Endothelial cell of umbilical vein (primary cell): ENCODE measurements at places on chromosomes 6 and 20. TPM values are rescaled to one million over a fixed set of nuclear protein-coding genes. Genes with fewer than 3 reads are reported as not detected.

DNA sequence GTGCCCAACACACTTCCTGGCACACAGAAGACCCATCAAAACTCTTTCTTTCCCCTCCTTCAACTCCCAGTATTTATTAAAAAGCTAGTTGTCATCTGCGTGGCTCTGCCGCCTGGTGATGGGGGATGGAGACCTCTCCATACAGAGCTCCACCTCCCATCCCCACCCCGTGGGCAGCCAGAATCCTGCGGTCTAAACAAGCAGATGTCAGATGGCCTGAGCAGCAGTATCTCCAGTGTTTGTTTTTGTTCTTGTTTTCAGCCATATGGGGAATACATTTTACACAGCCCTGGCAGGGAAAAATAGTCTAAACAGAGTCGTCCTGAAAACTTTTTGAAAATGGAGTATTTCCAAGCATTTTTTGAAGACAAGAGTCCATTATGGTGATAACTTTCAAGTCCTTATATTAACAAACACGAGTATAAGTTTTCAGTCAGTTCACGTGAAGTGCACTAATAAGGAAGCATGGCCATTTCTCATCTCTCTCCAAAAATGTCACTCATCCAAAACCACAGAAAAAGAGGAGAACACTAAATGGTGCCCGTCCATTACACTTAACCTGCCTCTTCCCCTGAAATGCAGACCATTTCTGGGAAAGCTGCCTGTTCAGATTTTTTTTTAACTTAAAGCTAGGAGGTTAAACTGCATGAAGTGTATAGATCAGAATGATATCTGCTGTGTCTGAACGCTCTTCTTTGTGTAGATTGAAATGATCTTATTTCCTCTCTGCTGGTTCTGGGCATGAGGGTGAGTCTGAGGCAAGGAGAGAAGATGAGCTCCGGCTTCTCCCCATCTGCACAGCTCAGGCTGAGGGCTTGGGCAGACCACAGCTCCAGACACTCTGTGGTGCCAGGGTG is 91.0 kb downstream of the TCP11 start:
- no peak overlapping the region for H3K4me3 ChIP-seq
- H3K27ac ChIP-seq = no peak overlapping the region
- H3K4me1 ChIP-seq = peaks cover 36% of the 10 kb centered on the region
- peaks cover 10% of the 10 kb centered on the region for H3K36me3 ChIP-seq
- H3K27me3 ChIP-seq = no peaks in the 10 kb centered on the region
- DNase-seq = no peak

- H3K4me3 ChIP-seq = no peak overlapping the region
- no peaks in the 10 kb centered on the region for H3K27me3 ChIP-seq
- no peaks in the 10 kb centered on the region for H3K4me1 ChIP-seq
- no peaks in the 10 kb centered on the region for H3K36me3 ChIP-seq
- no peak for DNase-seq
Observed at GRCh38 chr6:163098827-163099479, 315.6 kb upstream of the QKI start.

- H3K27ac ChIP-seq = no peak overlapping the region
- H3K4me1 ChIP-seq = no peaks in the 10 kb centered on the region
- H3K27me3 ChIP-seq = no peaks in the 10 kb centered on the region
- H3K4me3 ChIP-seq = no peak overlapping the region
Observed at GRCh38 chr20:9808166-9808565, 30.7 kb downstream of the PAK5 start.

Gene LMBRD1
- 14.6 and 16.2 TPM in 2 replicates for total RNA-seq

DNA sequence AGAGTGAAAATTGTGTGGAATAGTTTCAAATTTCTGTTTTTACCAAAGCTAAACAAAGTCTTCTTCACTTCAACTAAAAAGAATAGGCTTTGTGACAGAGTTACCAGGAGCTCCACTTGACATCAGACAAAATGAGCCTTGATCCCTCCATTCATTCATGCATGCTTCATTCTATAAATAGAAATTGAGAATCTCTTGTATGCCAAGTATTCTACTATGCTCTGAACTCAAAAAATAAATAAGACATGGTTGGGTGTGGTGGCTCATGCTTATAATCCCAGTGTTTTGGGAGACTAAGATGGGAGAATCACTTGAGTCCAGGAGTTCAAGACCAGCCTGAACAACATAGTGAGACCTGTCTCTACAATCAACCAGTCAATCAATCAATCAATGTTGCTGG is 236.6 kb upstream of the FAM83B start:
- H3K27me3 ChIP-seq = no peaks in the 10 kb centered on the region
- no peaks in the 10 kb centered on the region for H3K4me1 ChIP-seq
- H3K27ac ChIP-seq = no peak overlapping the region
- H3K36me3 ChIP-seq = no peaks in the 10 kb centered on the region
- no peak overlapping the region for H3K4me3 ChIP-seq

DNA sequence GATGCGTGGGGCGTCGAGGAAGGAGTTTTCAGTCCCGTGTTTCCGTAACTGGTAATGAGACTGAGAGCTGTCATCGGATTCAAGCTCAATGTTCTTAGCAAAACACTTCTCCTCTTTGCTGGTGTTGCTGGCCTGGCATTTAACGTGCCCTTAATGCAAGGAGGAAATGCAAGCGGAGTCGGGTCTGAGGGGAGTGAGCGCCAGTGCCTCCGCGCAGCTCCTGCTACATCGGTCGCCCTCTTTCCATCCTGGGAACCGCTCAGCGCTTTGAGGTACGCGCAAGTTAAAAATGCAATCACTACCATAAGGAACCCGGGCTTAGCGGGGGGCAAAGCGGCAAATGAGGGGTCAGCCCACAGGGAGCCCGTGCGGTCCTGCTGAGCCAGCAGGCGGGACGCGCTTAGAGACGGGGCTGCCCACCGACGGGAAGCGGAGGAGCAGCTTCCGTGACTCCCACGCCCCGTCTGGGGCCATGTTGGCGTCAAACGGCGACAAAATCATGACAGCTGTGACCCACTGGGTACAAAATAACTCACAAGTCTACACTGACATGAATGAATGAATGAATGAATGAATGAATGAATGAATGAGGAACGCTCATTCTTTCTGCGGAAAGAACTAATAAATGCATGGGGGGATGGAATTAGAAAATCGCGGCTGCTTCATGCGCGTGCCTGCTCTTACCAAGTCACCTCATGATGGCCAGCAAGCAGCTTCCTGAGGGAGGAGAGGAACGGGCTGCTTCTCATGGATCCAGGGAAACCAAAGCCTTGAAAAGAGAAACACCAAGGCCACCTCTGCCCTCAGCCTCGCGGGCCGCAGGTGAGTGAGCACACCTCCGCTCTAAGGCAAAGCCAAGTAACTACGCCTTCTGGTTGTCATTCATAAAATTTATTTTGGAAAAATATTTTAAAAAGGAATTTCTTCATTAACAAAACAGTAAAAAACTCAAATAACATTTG is 9.3 kb downstream of the DLL1 start:
- H3K27ac ChIP-seq = no peak overlapping the region
- H3K4me1 ChIP-seq = peaks cover 4% of the 10 kb centered on the region
- no peak overlapping the region for H3K4me3 ChIP-seq
- H3K36me3 ChIP-seq = peaks cover 14% of the 10 kb centered on the region
- H3K27me3 ChIP-seq = no peaks in the 10 kb centered on the region

- H3K36me3 ChIP-seq = no peaks in the 10 kb centered on the region
- peaks cover 5% of the 10 kb centered on the region for H3K27me3 ChIP-seq
- peak; percentile 18 for DNase-seq
- H3K4me1 ChIP-seq = no peaks in the 10 kb centered on the region
Observed at GRCh38 chr6:6736791-6737654, 148.5 kb downstream of the LY86 start.

- no peak overlapping the region for H3K4me3 ChIP-seq
- H3K4me1 ChIP-seq = no peaks in the 10 kb centered on the region
- H3K27ac ChIP-seq = no peak overlapping the region
- no peak for DNase-seq
- peaks cover 45% of the 10 kb centered on the region for H3K36me3 ChIP-seq
Observed at GRCh38 chr20:63284981-63285524, 7.9 kb upstream of the COL20A1 start.

Gene SYNE1
- 43.6 and 52.3 TPM in 2 replicates for total RNA-seq

Gene RTN4IP1
- total RNA-seq = 5.4 and 5.5 TPM in 2 replicates

- H3K4me3 ChIP-seq = no peak overlapping the region
- DNase-seq = no peak
- H3K36me3 ChIP-seq = no peaks in the 10 kb centered on the region
- H3K4me1 ChIP-seq = no peaks in the 10 kb centered on the region
Observed at GRCh38 chr6:133632206-133632605, 256.7 kb upstream of the TCF21 start.

Gene TNFRSF21
- total RNA-seq = 40.6 and 52.3 TPM in 2 replicates

DNA sequence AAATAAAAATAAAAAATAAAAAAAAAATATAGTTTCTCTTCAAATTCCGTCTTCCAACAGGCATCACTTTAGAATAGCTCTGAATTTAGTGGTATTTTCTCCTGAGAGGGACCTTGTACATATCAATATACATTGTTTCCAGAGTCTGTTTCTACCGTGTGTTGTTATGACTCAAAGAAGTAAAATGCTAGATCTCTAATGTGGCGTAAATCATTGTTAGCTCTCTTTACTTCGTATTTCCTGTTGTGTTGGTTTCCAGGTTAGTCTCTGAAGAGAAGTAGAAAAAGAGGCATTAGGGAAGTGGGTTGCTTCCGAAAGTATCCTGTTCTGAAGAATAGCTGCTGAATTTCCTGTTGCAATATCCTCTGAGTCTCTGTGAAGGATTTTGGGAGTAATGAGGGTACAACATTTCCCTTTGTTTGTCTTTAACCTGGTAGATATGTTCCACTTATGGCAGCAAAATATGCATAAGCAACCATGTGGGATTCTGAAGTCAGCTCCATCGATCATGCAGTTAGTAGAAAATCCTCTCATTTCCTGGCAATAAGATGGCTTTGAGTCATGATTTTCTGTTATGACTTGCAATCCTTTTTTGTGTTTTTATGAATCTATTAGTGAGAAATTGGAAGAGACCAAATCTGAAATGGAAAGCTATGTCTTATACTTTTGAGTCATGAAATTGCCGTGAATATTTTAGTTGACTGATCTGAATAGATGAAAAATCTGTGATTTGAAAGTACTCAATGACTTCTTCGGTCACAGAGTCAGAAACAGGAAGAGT is 42.0 kb upstream of the MCHR2 start:
- no peak overlapping the region for H3K27ac ChIP-seq
- no peak for DNase-seq
- no peaks in the 10 kb centered on the region for H3K36me3 ChIP-seq
- no peaks in the 10 kb centered on the region for H3K4me1 ChIP-seq
- no peak overlapping the region for H3K4me3 ChIP-seq

DNA sequence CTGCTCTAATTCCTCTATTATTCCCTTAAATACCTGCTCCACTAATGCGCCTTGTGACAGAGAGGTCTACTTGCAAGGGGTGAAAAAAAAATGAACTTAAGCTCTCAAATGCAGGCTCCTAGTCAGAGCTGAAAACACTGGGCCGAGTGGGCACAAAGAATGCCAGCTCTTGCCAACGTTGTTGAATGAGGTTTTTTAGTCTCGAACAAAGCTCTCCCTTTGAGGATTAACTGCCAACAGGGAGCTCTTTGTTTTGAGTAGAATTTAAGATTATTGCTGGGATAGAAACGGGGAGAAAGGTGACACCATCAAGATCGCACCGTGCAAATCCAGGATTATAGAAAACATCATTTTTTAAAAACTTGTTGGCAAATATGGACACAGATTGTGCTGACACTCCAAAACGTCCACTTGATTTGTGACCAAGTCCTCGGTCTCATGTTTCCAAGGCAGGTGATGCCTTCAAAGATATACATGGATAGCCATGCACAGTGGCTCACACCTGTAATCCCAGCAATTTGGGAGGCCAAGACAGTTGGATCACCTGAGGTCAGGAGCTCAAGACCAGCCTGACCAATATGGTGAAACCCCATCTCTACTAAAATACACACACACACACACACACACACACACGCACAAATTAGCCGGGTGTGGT is 163.2 kb downstream of the BMP7 start:
- no peaks in the 10 kb centered on the region for H3K27me3 ChIP-seq
- H3K27ac ChIP-seq = no peak overlapping the region
- H3K36me3 ChIP-seq = no peaks in the 10 kb centered on the region

DNA sequence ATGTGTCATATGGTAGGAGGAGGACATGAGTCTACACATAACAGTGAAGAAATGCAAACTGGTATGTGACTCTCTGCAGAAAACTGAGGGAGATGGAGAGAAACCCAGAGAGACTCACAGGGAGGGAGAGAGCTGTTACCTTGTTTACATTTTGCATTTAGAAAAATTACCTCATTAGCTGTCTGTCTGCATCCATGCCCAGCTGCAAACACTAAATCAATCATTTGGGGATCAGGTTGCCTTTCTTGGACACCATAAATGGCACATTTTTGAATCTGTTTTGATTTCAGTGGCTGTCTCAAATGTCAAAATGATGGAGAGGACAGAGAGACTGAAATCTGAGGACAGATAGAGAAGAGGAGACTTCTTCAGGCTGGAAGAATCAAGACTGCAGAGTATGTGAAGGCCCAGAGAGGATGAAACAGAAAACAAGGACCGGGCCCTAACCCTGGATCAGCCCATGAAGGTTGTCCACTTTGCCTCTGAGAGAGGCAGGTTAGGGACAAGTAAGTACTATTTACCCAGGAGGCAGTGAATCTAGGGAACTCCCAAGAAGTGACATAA is 92.2 kb downstream of the UNC5CL start:
- H3K4me3 ChIP-seq = no peak overlapping the region
- peaks cover 6% of the 10 kb centered on the region for H3K4me1 ChIP-seq
- peaks cover 4% of the 10 kb centered on the region for H3K27me3 ChIP-seq
- H3K27ac ChIP-seq = no peak overlapping the region

Gene JPH2
- not detected in 2 replicates for total RNA-seq

DNA sequence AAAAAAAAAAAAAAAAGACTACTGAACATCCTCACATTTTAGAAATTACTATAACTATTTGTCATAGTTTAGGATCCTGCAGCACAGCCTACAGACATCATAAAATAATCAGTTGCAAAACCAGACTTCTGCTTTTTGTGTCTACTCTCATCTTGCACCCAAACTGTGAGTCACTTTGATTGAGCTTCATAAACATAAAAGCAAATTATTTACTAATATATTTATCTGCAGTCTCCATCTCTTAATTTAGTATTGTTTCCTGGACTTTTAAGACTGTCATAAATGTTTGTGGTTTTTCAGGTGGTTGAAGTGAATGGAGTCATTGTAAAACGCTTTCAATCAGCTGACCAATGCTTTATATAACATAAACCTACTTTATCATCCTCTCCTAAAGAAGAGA is 14.8 kb upstream of the CALHM6 start:
- no peak overlapping the region for H3K4me3 ChIP-seq
- no peak overlapping the region for H3K27ac ChIP-seq
- no peaks in the 10 kb centered on the region for H3K27me3 ChIP-seq

GRCh38 chr6:24564081-24564480 is 69.3 kb downstream of the ALDH5A1 start:
- no peaks in the 10 kb centered on the region for H3K36me3 ChIP-seq
- no peak overlapping the region for H3K27ac ChIP-seq
- H3K4me1 ChIP-seq = no peaks in the 10 kb centered on the region
- H3K4me3 ChIP-seq = no peak overlapping the region
- H3K27me3 ChIP-seq = no peaks in the 10 kb centered on the region
- DNase-seq = no peak

DNA sequence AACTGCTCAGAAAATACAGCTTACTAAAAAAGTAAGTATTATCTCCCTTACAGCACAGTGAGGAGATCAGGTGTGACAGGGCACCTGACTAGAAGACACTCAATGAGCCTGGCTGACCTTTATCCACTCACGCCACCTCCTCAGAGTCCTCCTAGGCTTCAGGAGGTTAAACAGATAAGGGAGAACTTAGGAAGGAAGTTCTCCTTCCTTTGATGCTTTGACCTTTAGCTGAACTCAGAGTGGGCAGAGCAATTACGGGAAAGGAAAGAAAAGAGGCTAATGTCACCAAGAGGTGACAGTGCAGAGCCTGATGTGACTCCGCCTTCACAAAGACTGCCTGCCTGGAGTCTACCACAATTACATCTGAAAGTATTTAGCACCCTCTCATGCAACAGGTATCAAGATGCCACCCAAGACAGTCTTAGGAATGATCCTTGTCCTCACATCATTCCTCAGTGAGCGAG is 36.7 kb downstream of the MAN1A1 start:
- DNase-seq = no peak
- H3K4me1 ChIP-seq = peaks cover 18% of the 10 kb centered on the region
- H3K27ac ChIP-seq = no peak overlapping the region
- H3K27me3 ChIP-seq = no peaks in the 10 kb centered on the region
- no peaks in the 10 kb centered on the region for H3K36me3 ChIP-seq
